Right hindlimb (tissue), 1 donor: ENCODE measurements at places on chromosomes 12 and 14.

DNA sequence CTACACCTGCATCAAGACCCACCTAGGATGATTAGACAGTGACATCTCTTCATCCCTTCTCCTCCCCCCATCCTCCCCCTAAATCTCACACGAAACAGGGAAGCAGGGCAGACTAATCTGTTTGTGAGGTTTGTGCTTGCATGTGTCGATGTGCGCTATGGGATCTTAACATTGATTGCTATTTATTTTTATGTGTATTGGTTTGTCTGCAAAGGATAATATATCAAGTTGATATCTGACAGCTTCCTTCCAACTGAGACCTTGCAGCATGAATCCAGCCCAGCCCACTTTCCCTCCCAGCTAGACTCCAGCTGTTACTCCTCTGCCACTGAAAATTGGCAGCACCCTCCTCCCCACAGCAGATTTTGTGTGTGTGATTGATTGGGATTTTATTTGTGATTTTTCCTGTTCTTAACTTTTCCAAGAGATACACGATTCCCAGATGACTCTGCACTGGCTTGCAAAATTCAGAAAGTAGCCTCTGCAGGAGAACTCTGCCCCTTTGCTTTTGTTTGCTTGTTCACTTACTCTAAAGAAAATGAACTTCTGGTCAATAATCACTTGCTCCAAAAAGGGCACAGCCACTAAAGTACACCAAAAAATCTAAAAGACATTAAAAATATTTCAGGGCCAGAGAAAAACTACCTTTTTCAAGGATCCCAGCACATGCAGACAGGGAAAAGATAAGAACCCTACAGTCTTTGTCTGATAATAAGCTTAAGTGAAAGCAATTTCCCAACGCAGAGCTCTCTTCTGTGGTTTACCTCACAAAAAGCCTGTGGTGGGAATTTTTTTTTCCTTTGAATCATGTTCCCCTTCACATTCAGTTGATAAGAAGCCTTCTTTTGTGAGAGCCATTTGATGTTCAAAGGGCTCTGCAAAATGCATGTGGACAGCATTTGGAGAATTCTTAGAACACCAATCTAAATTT lies 222.1 kb downstream of the RPS29 start:
- DNase-seq = no peak

DNA sequence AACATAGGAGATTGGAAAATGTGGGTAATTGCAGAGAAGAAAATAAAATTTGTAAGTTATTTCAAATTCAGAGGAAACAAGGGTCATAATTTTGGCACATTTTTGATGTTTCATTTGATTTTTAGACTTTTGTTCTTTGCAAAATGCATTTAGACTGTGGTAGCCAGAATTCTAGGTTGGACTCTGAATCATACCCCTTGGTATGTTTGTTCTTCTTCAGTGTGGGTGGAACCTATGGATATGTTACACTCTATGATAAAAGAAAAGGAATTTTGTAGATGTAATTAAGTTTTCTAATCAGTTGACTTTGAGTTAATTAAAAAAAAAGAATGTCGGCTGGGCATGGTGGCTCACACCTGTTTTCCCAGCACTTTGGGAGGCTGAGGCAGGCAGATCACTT lies 827.0 kb downstream of the AACS start:
- no peak for DNase-seq

DNA sequence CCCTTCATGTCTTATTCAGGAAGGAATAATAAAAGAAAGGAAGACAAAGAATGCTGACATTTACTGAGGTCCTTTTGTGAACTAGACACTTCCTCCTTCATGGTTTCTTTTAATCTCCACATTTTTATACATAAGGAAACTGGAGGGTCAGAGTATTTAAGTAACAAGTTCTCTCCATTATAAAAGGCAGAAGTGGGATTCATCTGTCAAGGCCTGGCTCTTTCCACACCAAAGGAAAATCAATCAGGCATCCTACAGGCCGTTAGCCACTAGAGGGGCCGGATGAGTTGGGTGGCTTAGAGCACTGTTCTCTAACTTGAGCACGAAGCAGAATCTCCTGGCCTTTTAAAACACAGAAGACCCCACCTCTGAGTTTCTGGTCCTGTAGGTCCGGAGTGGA lies 36.8 kb upstream of the NINJ2 start:
- no peak for DNase-seq

DNA sequence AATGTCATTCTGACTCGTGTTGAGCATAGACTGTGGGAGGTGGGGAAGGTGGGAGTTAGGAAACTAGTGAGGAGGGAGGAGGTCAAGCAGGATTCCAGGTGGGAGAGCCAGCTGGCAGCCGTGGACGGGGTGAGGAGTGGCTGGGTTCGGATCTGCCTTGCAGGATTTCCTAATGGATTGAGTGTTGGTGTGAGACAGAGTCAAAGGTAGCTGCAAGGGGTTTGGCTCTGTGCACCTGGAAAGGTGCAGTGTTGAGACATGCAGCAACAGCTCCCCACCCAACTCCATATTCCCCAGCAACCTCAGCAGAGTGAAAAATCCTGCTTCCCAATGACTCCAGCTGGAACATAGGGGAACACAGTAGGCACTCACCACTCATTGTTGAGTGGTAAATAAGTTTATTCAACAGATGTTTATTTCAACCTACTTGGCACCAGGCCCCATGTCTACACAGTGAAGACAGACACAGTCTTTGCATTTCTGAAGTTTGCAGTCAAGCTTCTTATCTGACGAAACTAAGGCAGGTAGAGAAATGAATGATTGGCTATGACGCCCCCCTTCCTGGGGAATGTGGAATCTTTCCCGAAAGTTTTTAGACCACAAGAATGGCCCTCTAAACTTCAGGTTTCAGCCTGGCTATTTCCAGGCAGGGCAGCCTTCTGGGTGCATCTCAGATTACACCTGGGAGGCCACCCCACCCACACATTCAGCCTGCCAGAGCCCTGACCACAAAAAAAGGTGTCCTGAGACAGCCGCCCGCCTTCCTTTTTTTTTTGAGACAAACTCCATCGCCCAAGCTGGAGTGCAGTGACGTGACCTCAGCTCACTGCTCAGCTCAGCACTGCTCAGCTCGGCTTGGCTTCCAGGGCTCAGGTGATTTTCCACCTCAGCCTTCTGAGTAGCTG lies 37.9 kb upstream of the PLEKHG6 start:
- DNase-seq = no peak

GRCh38 chr12:94178882-94179281 lies 30.5 kb downstream of the PLXNC1 start:
- no peak for DNase-seq
